GM23338 (cell line): ENCODE measurements at places on chromosomes 6 and 20. TPM values are rescaled to one million over a fixed set of nuclear protein-coding genes. Genes with fewer than 3 reads are reported as not detected.
A peak's percentile ranks its signal among the peaks of the same experiment; 100 is the strongest.

GRCh38 chr20:25296094-25297093 is 48.5 kb downstream of the PYGB start:
- peaks cover 4% of the 10 kb centered on the region; the same call in 1 of the 2 replicates for H3K36me3 ChIP-seq

DNA sequence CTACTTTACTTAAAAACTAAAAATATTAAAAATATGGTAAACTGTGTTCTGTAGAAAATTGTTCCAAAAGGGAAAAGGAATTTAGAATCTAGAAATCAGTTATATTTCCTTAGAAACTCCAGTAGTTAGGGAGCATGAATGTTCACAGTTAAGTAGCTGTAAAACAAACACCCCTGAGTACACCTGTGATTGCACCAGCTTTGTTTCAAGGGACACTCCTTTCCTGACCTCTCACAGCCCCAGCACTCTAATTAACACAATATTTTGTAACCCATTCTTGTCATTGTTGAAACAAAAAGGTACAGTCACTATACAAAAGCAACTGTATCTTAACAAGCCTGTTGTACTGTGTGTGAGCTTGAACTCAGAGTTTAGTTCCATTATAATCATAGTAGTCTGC is 72.3 kb downstream of the NCOA7 start:
- no peak overlapping the region for H3K4me3 ChIP-seq
- no peaks in the 10 kb centered on the region for H3K36me3 ChIP-seq
- H3K27ac ChIP-seq, result no peak overlapping the region
- DNase-seq, result no peak
- H3K27me3 ChIP-seq, result no peaks in the 10 kb centered on the region

DNA sequence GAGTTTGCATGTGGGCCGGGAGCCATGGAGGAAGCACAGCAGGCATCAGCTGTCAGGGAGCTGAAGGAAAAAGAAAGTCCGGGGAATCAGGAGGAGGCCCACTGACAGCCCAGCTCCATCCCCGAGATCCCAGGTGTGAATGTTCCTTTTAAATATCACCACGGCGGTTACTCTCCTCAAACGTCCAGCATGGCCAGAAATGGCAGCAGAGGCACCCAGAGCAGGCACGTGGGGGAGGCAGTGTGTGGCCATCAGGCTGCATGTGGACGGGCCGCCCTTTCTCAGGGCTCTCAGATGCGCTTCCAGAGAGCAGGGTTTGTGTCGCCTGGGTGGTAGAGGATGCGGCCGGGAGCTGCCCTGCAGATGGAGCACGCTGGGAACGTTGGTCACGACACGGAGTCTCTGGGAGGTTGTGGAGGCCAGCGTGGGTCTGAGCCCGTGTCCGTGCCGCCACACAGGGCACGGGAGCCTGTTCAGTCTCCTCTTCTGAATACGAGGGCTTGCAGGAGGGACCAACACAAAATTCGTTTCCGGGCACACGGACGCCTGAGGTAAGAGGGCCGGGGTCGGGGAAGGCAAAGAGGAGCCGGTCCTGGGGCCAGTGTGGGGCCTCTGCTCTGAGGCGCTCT is 45.3 kb upstream of the DACT2 start:
- H3K4me1 ChIP-seq, result no peaks in the 10 kb centered on the region
- H3K27ac ChIP-seq, result no peak overlapping the region
- H3K27me3 ChIP-seq, result no peaks in the 10 kb centered on the region

GRCh38 chr20:7841291-7841970 is 98.8 kb downstream of the HAO1 start:
- DNase-seq, result no peak
- no peaks in the 10 kb centered on the region for H3K4me1 ChIP-seq
- H3K27ac ChIP-seq, result no peak overlapping the region
- no peak overlapping the region for H3K4me3 ChIP-seq
- H3K36me3 ChIP-seq, result no peaks in the 10 kb centered on the region

- DNase-seq, result peak; percentile 44
- H3K27me3 ChIP-seq, result no peaks in the 10 kb centered on the region
- H3K27ac ChIP-seq, result peak overlapping the region; percentile 15
- H3K36me3 ChIP-seq, result no peaks in the 10 kb centered on the region
Measured at GRCh38 chr6:25413207-25413905, 134.2 kb downstream of the CARMIL1 start.

- no peak for DNase-seq
- no peaks in the 10 kb centered on the region for H3K36me3 ChIP-seq
- no peak overlapping the region for H3K4me3 ChIP-seq
- H3K27ac ChIP-seq, result no peak overlapping the region
- no peaks in the 10 kb centered on the region for H3K4me1 ChIP-seq
Measured at GRCh38 chr6:72739368-72739779, 117.5 kb downstream of the KCNQ5 start.

DNA sequence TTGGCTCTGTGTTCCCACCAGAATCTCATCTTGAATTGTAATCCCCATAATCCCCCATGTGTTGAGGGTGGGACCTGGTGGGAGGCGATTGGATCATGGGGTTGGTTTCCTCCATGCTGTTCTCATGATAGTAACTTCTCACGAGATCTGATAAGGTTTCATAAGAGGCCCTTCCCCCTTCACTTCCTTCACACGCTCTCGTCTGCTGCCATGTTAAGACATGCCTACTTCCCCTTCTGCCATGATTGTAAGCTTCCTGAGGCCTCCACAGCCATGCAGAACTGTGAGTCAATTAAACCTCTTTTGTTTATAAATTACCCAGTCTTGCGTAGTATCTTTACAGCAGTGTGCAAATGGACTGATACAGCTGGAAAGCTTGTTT is 90.0 kb downstream of the ELOVL5 start:
- no peak overlapping the region for H3K27ac ChIP-seq
- H3K4me3 ChIP-seq, result no peak overlapping the region
- H3K4me1 ChIP-seq, result no peaks in the 10 kb centered on the region
- no peaks in the 10 kb centered on the region for H3K27me3 ChIP-seq
- peaks cover 18% of the 10 kb centered on the region; the same call in 1 of the 2 replicates for H3K36me3 ChIP-seq

GRCh38 chr6:29426654-29427053 is 11.9 kb downstream of the OR12D1 start:
- no peaks in the 10 kb centered on the region for H3K27me3 ChIP-seq
- no peak for DNase-seq
- no peak overlapping the region for H3K27ac ChIP-seq
- H3K36me3 ChIP-seq, result no peaks in the 10 kb centered on the region
- H3K4me1 ChIP-seq, result peaks cover 3% of the 10 kb centered on the region; the same call in 1 of the 2 replicates

- H3K27ac ChIP-seq, result no peak overlapping the region
- no peak for DNase-seq
- H3K4me3 ChIP-seq, result no peak overlapping the region
- no peaks in the 10 kb centered on the region for H3K4me1 ChIP-seq
- H3K27me3 ChIP-seq, result no peaks in the 10 kb centered on the region
- H3K36me3 ChIP-seq, result peaks cover 69% of the 10 kb centered on the region
Measured at GRCh38 chr20:483815-484644, 21.7 kb upstream of the TBC1D20 start.

- no peaks in the 10 kb centered on the region for H3K27me3 ChIP-seq
- no peaks in the 10 kb centered on the region for H3K4me1 ChIP-seq
- no peaks in the 10 kb centered on the region; the same call in 1 of the 2 replicates for H3K36me3 ChIP-seq
- no peak overlapping the region for H3K27ac ChIP-seq
- no peak for DNase-seq
Measured at GRCh38 chr20:34583544-34583943, 25.0 kb downstream of the MAP1LC3A start.

GRCh38 chr6:115882174-115882573 is 178.5 kb downstream of the FRK start:
- no peaks in the 10 kb centered on the region for H3K4me1 ChIP-seq
- H3K4me3 ChIP-seq, result no peak overlapping the region
- H3K36me3 ChIP-seq, result no peaks in the 10 kb centered on the region
- no peaks in the 10 kb centered on the region for H3K27me3 ChIP-seq
- DNase-seq, result no peak
- no peak overlapping the region for H3K27ac ChIP-seq

GRCh38 chr6:77037439-77037838 is 425.9 kb downstream of the HTR1B start:
- no peak for DNase-seq
- no peaks in the 10 kb centered on the region for H3K27me3 ChIP-seq
- H3K4me3 ChIP-seq, result no peak overlapping the region
- H3K27ac ChIP-seq, result no peak overlapping the region

GRCh38 chr6:49003348-49003747 is 459.7 kb downstream of the MMUT start:
- H3K4me3 ChIP-seq, result no peak overlapping the region
- no peak overlapping the region for H3K27ac ChIP-seq
- no peaks in the 10 kb centered on the region for H3K36me3 ChIP-seq
- peaks cover 5% of the 10 kb centered on the region; the same call in 1 of the 2 replicates for H3K4me1 ChIP-seq

DNA sequence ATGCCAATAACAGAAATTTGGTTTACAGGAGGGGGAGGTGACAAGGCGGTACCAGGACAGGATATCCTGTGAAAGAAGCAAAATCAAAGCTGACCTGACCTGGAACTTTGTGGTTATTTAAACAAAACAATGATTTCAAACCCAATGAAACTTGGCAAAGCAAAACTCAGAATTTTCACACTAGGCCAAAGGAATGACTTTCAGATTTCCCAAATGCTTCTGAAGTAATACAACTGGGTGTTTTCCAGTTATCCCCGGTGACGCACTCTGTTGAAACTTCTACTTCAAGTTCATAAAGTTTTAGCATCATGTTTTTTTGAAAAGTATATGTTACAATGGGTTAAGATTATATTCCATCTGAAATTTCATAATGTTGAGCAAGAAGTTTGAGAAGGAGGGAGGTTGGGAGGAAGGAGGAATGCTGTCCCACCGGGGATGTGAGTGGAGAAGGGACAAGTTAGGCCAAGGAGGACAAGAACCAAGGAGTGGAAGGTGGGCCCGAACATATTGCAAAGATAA is 78.1 kb upstream of the TRAF3IP2 start:
- H3K4me1 ChIP-seq, result peaks cover 15% of the 10 kb centered on the region
- DNase-seq, result no peak
- H3K27ac ChIP-seq, result no peak overlapping the region
- H3K27me3 ChIP-seq, result no peaks in the 10 kb centered on the region

DNA sequence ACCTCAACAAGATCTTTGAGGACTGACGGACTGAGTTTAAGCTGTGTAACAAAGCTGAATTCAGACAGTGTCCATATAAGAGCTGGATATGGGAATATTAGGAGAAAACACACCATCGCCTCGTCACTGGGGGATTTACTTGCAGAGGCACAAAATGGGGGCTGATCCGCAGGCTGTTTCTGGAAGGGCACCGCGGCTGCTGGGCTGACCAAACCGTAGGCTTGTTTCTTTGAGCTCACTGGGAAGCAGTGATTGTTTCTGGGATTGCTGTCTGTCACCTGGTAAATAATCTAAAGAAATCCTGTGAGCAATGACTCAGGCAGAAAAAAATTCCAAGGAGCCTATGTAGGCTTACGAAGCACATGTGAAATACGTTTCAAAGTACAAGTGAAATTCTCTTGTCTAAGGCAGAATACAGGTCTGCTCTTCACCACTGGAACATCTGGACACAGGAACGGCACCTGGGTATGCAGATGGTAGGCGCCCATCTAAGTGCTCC is 63.9 kb upstream of the MPC1 start:
- H3K4me1 ChIP-seq, result no peaks in the 10 kb centered on the region
- no peak for DNase-seq
- no peaks in the 10 kb centered on the region for H3K27me3 ChIP-seq
- no peak overlapping the region for H3K4me3 ChIP-seq

GRCh38 chr6:136962661-136963060 is 40.6 kb downstream of the SLC35D3 start:
- no peaks in the 10 kb centered on the region for H3K36me3 ChIP-seq
- peaks cover 41% of the 10 kb centered on the region for H3K4me1 ChIP-seq
- H3K27me3 ChIP-seq, result no peaks in the 10 kb centered on the region

GRCh38 chr6:166449036-166449435 is 66.3 kb upstream of the MPC1 start:
- no peak overlapping the region for H3K27ac ChIP-seq
- DNase-seq, result no peak
- no peaks in the 10 kb centered on the region for H3K36me3 ChIP-seq
- H3K4me3 ChIP-seq, result no peak overlapping the region
- no peaks in the 10 kb centered on the region for H3K4me1 ChIP-seq

- no peaks in the 10 kb centered on the region for H3K4me1 ChIP-seq
- no peak for DNase-seq
- H3K27me3 ChIP-seq, result no peaks in the 10 kb centered on the region
Measured at GRCh38 chr6:142507065-142507464, 205.3 kb downstream of the ADGRG6 start.

GRCh38 chr6:128667339-128667858 is 147.0 kb upstream of the PTPRK start:
- no peak for DNase-seq
- no peaks in the 10 kb centered on the region for H3K36me3 ChIP-seq
- no peak overlapping the region for H3K4me3 ChIP-seq
- no peak overlapping the region for H3K27ac ChIP-seq

GRCh38 chr20:63319164-63320040 is 26.4 kb downstream of the COL20A1 start:
- no peaks in the 10 kb centered on the region for H3K4me1 ChIP-seq
- H3K36me3 ChIP-seq, result no peaks in the 10 kb centered on the region
- no peaks in the 10 kb centered on the region for H3K27me3 ChIP-seq
- no peak for DNase-seq
- H3K4me3 ChIP-seq, result no peak overlapping the region
- H3K27ac ChIP-seq, result no peak overlapping the region

DNA sequence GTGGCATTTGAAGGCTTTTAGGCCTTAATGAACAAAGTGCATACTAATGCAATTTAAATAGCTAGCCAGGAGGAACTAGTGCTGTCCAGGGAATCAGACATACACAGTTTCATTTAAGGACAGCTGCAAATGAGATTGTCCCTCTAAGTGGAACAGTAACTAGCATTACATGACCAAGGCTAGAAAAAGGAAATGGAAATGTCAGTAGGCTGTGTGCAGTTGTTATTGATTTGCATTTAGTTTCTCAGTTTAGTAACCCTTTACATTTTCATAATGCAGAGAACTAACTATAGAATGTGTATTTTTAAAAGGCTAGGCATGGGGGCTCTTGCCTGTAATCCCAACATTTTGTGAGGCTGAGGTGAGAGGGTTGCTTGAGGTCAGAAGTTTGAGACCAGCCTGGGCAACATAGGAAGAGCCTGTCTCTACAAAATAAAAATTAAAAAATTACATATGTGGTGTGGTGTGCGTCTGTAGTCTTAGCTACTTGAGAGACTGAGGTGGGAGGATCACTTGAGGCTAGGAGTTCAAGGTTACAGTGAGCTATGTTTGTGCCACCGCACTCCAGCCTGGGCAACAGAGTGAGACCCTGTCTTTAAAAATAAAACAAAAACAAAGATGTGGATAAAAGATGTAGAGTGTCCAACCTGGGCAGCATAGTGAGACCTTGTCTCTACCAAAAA is 468.0 kb downstream of the UTRN start:
- H3K4me1 ChIP-seq, result peaks cover 11% of the 10 kb centered on the region; the same call in 1 of the 2 replicates
- no peak for DNase-seq
- H3K4me3 ChIP-seq, result no peak overlapping the region
- no peaks in the 10 kb centered on the region for H3K27me3 ChIP-seq
- H3K36me3 ChIP-seq, result no peaks in the 10 kb centered on the region

GRCh38 chr20:23327617-23328333 is 22.8 kb upstream of the NXT1 start:
- no peak overlapping the region for H3K4me3 ChIP-seq
- H3K4me1 ChIP-seq, result peaks cover 3% of the 10 kb centered on the region; the same call in 1 of the 2 replicates
- H3K27ac ChIP-seq, result no peak overlapping the region
- no peaks in the 10 kb centered on the region for H3K27me3 ChIP-seq
- no peak for DNase-seq

CRIP3 gene
- total RNA-seq, result 18.8 and 22.0 TPM in 2 replicates

HECA gene
- 8.1 and 8.5 TPM in 2 replicates for total RNA-seq

LTB gene
- not detected in 2 replicates for total RNA-seq

PNLDC1 gene
- 0.12 TPM in 1 of 2 replicates, not detected in the other for total RNA-seq

PNPLA1 gene
- not detected in 2 replicates for total RNA-seq

ADGB gene
- not detected in 2 replicates for total RNA-seq

DOK5 gene
- 4.9 and 5.0 TPM in 2 replicates for total RNA-seq

HIVEP2 gene
- total RNA-seq, result 6.6 and 7.4 TPM in 2 replicates

IYD gene
- total RNA-seq, result not detected in 2 replicates
